ENCODE measurements at places on chromosomes 11 and 22. TPM values are rescaled to one million over a fixed set of nuclear protein-coding genes. Genes with fewer than 3 reads are reported as not detected.

DNA sequence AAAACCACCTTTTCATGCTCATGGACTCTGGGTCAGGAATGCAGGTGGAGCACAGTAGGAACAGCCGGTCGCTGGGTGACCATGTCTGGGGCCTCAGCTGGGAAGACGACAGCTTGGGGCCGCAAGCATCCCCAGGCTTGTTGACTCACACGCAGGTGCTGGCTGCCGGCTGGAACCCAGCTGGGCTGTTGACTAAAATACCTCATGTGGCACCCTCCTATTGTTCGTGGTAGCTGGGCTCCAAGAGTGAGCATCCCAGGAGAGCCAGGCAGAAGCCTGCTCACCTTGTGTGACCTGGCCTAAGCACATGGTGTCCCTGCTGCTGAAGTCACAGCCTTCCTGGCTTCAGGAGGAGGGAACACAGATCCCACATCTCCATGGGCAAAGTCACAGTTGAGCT lies 9.4 kb downstream of the DPP3 start:
- DNase-seq = no peak

RIC3 gene
- 6.4 TPM for polyA plus RNA-seq

DNA sequence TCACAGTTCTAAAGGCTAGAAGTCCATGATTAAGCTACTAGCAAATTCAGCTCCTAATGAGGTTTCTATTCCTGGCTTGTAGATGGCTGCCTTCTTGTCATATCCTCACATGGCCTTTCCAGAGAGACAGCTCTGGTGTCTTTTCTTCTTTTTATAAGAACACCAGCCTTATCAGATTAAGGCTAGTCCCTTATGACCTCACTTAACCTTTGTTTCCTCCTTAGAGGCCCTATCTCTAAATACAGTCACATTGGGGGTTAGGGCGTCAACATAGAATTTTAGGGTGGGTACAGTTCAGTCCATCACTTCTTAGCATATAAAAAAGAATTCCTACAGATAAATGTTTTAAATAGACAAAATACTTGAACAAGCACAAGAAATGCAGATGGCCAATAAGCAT lies 18.2 kb upstream of the CLPB start:
- DNase-seq = no peak

DNA sequence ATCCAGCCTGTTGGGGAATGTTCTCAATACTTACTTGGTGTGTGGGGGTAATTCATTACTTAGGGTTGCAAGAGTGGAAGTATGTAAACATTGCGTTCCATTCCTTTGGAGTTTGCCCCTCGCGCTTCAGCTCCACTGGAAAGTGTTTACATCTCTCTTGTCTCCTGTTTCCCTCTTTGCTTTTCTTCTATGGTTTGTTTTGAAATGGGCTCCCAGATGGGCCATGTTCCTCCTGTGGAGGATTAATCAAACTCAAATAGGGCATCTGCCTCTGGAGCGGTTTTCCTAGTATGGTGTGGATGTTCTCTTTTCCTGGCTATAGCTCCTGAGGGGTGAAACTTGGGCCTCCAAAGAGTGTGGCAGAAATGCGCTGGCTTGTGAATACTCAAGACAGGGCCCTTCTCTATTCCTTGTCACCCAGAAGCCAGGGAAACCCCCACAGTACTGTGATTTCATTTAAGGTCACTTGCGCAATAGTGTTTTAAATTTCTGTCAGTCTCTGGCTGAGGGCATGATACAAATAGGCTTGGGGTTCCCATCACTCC lies 51.9 kb downstream of the CD44 start:
- DNase-seq = no peak

KRTAP5-8 gene
- polyA plus RNA-seq = 0.06 TPM

GRCh38 chr11:118045191-118045590 lies 31.7 kb upstream of the TMPRSS4 start:
- DNase-seq = no peak

GRCh38 chr11:44507491-44507890 lies 58.0 kb upstream of the CD82 start:
- no peak for DNase-seq

DNA sequence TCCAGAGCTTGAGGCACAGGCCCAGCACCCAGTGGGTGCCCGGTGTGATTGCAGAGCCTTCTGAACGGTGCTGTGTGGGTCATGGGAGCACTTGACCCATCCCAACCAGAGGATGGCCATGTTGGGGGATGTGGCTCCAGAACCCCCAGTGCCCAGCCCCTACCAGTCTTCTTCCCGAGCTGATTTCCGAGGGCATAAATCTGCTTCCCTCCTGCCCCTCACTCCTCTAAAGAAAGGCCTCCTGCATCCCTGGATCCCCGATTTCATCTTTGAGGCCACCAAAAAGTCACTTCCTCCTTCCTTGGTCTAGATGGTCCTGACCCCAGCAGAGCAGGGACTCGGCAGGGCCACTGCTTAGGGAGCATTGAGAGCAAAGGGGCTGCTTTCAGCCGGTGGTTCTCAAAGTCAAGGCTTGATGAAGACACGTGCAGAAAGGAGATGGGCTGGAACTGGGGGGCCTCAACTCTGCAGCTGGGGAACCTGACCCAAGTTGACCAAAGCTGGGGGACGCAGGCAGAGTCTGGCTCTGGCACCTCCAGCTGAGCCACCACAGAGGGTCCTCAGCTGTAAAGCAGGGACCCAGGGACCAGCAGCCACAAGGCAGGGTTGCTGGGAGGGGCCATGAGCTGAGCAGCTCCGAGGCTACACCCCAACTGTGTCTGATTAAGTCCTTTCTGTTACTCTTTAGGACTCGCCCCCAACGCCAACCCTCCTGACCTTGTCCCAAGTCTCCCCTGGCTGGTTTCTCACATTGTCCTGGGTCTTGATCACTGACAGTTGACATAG lies 56.6 kb downstream of the LINC01488 start:
- no peak for DNase-seq

RIMBP3C gene
- polyA plus RNA-seq = 0.20 TPM

DNA sequence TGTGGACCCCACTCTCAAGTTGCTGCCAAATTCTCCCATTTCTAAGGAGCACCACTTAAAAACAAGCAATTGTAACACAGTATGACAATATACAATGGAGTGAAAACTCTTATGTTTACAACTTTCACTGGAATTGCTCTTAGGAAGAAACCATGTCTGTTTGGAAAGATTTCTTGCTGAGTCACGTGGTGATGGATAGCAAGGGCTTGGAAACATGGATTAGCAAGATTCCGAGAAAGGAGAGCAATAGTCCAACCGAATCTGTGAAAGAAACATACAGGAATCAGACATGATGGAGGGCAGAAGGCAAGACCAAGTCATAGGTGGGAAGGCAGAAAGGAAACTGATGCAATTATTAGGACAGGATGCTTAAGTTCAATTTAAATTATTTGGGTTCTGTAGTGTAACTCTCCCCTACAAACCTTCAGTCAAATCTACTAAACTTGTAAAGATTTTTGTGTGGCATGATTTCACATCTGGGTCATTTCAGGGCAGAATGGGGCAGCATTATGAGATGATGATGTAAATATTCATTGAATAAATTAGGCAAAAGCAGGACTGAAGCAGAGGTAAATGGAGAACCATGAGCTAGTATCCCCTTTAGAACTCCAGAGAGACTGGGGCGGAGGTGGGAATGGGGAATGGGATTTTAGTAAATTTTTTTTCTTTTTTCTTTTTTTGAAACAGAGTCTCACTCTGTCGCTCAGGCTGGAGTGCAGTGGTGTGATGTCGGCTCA lies 27.8 kb upstream of the THY1 start:
- no peak for DNase-seq

- no peak for DNase-seq
Observed at GRCh38 chr11:104329078-104329665, 165.2 kb upstream of the PDGFD start.

- no peak for DNase-seq
Observed at GRCh38 chr11:7057641-7058040, 31.2 kb upstream of the RBMXL2 start.
